Activated naive CD4-positive, alpha-beta T cell treated with anti-CD3 and anti-CD28 coated beads, Interleukin-2, amount 50 U/mL, for 16 hours (primary cell): ENCODE measurements at places on chromosomes 6 and 20.

DNA sequence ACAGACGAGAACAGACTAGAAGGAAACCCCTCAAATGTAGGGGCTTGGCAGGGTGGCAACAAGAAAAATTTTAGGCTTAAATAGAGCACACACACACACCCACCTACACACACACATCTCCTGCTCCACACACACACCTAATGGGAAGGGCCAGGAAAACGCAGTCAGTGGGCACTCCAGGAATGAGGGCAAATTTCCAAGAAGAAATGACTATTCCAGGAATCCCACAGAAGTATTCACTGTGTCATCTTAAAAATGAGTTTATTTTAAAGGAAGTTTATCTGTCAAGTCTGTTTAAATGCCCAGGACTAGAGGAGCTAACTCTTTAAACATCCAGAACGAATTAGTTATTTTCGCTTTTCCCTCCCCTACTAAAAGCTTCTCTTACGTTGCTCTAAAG, 13.0 kb downstream of the ALDH8A1 start:
- DNase-seq: no peak

DNA sequence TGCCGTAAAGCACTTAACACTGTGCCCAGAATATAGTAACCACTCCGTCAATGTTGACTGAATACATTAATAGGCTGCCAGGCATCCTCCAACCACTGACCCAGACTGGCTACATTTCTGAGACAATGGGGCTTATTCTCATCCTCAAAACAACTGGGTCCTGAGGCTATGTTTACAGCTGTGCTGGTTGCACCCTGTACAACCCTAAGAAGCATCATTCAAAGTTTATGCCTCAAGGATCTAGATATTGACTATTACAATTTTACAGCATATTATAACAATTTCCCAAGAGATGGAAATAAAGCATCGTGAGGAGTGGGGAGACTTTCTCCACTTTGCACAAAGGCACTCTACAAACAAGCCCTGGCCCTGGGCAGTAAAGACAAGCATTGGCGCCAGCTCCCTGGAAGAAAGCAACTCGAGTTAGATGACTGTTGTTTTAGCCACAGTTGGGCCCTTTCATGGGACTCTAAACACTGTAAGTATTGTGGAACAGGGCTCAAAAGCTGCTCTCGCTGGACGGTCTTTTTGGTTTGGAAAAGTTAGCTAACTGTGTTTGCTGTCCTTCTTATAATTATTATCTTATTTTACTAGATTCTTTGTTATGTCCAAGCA, 30.2 kb downstream of the MYLIP start:
- DNase-seq: no peak

DNA sequence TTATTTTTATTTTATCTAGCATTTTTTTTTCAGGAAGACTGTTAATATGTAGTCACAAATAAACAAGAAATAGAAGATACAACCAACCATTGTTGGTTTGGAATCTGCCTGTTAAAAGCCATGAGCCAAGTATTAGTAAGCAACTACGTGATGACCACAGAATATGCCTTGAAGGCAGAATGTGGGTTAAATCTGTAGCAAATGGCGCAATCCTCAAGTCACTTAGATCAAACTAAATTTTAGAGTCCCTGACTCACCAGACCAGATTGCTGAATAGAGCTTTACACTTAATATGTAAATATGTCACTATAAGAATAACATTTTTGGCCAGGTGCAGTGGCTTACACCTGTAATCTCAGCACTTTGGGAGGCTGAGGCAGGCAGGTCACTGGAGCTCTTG, 800.1 kb upstream of the CITED2 start:
- DNase-seq: no peak

DNA sequence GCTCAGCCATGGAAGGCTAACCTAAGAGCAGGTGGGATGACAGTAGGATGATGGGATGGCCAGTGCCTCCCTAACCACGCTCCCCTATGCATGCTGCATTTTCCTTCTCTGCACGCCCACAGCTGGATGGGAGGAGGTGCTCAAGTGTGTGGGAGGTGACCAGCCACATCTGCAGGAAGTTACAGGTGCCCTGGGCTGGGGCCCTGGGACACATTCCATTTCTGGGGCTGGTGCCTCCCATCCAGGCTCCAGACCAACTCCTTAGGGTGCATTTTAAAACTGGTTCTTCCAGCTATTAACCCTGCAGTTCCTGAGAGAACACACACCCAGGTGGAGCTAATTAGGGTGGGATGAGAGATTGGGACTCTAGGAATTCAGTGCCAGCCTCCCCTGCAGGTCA, 135.3 kb upstream of the ARMC2 start:
- DNase-seq: no peak

DNA sequence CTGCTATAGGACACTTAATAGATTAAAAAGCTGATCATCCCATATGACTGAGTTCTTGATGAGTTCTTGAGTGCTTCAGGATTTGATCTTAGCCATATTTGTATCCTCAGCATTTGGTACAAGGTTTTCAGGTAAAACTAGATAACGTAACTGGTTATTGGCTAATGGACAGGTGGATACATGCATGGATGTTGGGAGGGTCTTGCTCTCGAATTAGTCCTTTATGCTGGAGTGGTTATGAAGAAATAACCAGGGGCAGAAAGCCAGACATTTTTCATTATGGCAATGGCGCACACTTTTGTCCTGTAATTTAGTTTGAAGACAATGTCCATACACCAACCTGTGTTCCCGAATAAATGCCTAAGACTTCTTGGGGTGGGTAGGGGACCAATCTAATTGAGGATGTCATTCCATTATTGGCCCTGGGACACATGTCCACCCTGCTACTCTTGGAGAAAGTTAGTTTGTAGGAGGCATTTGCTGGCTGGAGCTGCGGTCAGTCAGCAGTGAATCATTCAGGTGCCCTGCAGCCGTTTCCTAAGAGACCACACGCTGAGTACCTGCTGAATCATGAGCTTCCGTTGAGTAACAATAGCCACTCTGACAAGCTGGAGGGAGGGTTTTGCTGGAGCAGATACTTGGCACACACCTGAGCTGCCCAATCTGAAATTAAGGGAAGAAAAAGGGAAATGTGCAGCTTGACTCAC, 194.4 kb downstream of the FOXA2 start:
- DNase-seq: no peak

GRCh38 chr6:134909701-134910592, 40.0 kb downstream of the ALDH8A1 start:
- DNase-seq: no peak

GRCh38 chr6:34237722-34238584, 1.3 kb downstream of the HMGA1 start:
- DNase-seq: peak; percentile 86

DNA sequence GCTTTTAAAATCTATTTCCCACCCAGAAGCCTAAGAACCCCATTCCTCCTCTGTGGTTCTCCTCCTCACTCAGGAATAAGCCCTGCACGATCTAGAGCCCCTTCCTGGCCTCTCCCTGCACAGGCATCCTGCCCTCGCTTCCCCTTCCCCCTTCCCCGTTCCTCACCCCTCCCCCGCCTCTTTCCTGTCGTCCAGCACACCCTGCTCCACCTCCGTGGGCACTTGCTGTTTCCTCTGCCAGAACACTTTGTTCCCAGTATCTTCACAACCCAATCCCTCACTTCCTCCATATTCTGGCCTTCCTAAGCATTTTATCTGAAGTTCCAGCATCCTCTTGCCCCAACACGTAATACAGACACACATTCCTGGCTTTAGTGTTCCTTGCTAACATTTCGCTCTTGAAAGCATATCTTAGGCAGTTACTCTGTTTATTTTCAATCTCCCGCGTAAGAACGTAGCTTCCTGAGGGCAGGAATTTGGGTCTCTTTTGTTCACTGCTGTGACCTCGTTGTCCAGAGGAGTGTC, 20.2 kb upstream of the SLC22A2 start:
- DNase-seq: no peak

- DNase-seq: no peak
These were observed 8.7 kb upstream of the PTPRA start for GRCh38 chr20:2864626-2865025.

DNA sequence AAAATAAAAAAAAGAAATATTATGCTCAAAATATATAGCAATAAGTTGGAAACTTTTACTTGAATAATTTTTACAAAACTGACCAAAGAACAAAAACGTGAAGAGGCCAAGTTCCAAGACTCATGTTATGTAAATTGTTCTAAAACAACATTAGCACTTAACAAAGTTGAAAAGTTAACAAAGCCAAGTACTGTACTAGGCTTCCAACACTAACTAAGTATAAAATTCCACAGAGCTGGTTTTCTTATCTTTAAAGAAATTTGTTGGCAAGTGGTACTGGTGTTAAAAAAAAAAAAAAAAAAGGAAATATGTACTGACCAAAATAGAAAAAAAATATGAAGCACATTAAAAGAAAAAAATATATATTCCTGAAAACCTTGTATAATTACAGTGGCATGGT, 127.8 kb downstream of the SLC16A10 start:
- DNase-seq: no peak

- no peak for DNase-seq
These were observed 36.0 kb downstream of the SUMO4 start for GRCh38 chr6:149435919-149436586.

DNA sequence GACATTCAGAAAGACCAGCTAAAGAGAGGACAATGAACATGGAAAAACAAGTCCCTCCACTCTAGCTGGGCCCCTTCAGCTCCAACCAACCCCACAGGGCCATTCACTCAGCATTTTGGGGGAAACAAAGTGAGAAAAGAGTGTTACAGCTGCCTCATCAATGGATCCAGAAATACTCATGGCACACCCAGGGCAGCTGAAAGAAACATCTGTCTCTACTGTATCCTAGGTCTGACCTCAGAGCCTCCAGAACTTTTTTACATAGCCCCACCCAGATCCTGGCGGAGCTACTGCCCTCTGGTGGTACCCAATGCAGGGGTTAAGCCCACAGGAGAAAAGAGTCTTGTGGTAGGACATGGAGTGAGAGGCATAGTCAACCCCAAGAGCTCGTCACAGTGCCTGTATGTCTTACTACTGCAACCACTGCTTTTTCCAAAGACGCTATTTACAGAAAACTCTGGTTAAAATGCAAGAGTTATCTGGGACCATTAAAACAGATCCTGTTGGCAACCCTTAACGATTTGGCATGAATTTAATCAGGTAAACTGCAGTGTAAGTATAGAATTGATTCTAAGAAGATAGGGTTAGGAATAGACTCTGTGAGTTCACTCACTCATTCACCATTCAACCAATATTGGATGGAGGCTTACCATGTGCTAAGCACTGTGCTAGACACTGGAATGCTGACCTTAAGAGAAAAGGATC, 37.4 kb upstream of the FAM83C start:
- peak; percentile 37 for DNase-seq

DNA sequence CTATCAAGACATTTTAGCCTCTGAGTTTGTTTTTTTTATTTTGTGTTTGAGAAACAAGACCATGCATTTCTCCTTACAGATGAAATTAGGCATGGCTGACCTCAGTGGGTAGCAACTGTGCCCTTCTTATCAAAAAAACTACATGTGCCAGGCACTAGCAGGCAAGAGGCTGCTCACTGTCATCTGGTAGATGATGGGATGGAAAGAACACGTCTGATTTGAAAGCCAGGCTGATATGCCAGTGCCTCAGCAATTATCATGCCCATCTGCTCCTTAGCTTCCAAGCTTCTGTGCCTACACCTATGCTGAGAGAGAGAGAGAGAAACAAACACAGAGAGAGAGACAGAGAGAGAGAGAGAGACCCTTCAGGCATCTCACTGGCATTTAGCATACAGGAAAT, 149.9 kb downstream of the C6orf118 start:
- no peak for DNase-seq

GRCh38 chr20:33689973-33690372, 3.8 kb upstream of the E2F1 start:
- DNase-seq: peak; percentile 50

DNA sequence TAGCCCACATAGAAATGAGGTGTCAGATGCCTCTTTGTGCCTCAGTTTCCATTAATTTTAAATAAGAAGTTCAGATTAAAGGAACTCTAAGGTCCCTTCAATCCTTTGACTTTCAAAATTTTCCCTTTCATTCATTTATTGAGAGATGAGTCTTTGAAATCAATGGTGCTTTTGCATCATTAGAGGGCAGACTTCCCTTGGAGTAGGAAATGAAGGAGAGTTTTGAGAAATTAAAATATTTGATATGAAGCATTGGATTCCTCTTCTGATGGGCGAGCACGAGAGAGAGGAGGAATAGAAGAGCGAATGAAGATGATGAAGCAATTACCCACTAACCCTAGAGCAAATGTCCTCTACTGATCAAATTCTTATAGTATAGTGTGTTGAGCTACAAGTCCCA, 105.7 kb downstream of the EDN1 start:
- DNase-seq: no peak

DNA sequence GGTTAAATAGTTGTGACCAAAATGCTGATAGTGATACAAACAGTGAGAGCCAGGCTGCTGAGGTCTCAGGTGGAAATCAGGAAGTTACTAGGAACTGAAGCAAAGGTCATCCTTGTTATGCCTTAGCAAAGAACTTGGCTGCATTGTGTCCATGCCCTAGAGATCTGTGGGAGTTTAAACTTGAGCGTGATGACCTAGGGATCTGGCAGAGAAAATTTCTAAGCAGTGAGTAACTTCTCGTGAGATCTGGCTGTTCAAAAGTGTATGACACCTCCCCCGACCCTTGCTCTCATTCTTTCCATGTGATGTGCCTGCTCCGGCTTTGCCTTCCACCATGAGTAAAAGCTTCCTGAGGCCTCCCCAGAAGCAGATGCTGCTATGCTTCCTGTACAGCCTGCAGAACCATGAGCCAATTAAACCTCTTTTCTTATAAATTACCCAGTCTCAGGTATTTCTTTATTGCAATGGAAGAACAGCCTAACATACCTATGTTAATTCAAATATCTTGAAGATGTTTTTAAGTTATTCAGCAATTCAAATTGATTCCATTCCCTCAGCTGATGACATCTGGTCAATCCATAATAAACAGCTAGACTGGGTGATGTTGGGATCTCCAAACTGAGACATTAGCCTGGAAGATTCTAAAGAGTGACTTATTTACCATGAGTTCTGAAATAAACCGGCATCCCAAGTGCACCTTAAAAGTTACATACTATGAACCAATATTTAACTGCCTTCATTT, 33.8 kb downstream of the KIF16B start:
- no peak for DNase-seq

DNA sequence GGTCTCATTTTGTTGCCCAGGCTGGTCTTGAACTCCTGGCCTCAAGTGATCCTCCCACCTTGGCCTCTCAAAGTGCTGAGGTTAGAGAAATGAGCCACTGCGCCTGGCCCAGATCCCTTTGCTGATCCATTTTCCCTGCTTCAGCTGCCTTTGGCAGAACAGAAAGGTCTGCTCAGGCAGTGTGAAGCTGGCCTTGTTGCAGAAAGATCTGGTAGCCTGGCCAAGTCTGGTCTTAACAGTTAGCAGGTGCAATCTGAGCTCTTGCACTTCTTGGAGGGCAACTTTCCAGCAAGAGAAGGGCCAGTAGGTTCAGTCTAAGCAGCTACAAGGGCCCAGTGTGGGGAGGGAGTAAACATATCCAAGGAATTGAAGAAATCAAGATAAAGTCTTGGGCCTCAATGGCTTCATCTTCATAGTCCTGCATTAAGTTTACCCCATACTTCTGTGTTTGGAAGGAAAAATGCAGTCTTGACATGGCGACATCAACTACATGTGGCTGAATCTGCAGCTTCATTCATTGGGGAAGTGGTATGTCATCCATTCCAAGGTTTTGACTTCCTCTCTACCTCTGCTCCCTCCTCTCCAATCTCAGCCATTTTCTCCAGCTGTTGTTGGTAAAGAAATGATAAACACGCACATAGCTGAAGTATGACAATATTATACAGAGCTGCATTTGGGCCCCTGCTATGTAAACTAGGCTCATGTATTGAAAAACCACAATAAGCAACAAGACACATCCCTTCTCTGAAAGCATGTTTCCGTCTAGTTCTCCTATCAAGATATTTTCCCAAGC, 39.0 kb upstream of the NEDD9 start:
- DNase-seq: no peak

GRCh38 chr20:40658509-40658908, 30.5 kb downstream of the MAFB start:
- no peak for DNase-seq

GRCh38 chr20:46644160-46644559, 7.1 kb downstream of the SLC13A3 start:
- DNase-seq: no peak
